Naive B cell (primary cell): ENCODE measurements at places on chromosomes 7 and 10.

DNA sequence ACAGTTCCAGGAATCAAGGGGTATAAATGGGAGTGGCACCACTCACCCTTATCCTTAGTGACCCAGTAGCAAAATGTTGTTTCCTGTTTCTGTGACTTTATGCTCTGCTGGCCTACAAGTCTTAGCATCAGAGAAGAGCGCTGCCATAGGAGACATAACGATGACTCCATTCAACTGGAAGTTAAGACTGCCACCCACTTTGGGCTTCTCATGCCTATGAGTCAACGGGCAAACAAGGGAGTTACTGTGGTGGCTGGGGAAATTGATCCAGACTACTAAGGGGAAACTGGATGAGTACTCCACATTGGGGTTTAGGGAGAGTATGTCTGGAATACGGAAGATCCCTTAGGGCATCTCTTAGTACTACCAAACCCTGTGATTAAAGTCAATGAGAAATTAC lies 40.6 kb upstream of the PIK3CG start:
- H3K4me3 ChIP-seq: no peak overlapping the region
- no peaks in the 10 kb centered on the region for H3K27me3 ChIP-seq
- DNase-seq: no peak

- no peaks in the 10 kb centered on the region for H3K4me1 ChIP-seq
- H3K27me3 ChIP-seq: peaks cover 6% of the 10 kb centered on the region
- no peak for DNase-seq
Observed at GRCh38 chr7:31370609-31371008, 30.1 kb upstream of the NEUROD6 start.

DNA sequence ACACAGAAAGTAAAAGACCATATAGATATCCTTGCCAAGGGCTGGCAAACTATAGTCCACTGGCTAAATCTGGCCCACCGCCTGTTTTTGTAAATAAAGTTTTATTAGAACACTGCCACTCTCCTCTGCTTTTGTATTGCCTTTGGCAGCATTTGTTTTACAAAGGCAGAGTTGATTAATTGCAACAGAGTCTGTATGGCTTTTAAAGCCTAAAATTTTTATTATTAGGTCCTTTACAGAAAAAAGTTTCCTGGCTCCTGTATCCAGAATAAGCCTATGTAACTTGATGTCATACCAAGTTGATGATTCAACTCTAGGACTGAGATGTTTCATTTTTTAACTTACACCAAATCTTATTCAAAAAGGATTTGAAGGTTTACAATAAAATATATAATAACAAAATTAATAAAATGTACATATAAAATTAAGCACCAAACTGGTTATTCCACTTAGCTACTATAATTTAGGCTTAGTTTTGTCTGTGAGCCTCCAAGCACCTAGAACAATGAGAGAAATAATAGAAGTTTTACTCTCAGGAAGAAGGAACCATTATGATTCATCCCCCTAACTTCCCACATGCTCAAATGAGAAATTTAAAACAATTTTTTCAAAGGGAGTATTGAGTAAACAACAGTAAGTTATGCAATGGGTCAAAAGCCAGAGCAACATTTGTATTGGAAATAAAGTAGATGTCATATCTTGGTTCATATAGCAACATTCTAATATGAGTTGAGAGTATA lies 31.9 kb downstream of the CPED1 start:
- H3K36me3 ChIP-seq: no peaks in the 10 kb centered on the region
- no peak for DNase-seq
- no peak overlapping the region for H3K27ac ChIP-seq
- no peaks in the 10 kb centered on the region for H3K4me1 ChIP-seq
- no peak overlapping the region for H3K4me3 ChIP-seq

GRCh38 chr10:29784175-29784773 lies 149.5 kb upstream of the SVIL start:
- H3K27ac ChIP-seq: no peak overlapping the region
- no peak overlapping the region for H3K4me3 ChIP-seq
- H3K4me1 ChIP-seq: no peaks in the 10 kb centered on the region
- DNase-seq: no peak
- H3K36me3 ChIP-seq: no peaks in the 10 kb centered on the region

DNA sequence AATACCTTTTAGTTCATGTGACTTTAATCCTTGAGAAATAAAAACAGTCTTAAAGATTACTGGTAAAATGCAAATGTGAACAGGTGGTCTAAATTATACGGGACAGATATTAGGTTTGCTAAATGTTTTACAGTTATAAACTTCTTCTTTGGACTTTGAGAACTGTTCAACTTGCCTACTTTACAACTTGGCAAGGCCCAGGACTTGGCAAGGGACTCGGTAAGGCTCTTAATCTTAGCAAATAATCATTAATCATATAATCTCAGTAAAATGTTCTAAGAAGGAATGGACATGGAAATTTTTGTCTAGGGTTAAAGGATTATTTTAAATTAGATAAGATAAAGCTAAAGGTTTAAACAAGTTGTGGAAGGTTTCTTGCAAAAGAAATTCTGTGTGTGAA lies 4.8 kb upstream of the UBE2D4 start:
- H3K27me3 ChIP-seq: no peaks in the 10 kb centered on the region
- H3K4me3 ChIP-seq: no peak overlapping the region
- H3K4me1 ChIP-seq: peaks cover 31% of the 10 kb centered on the region
- no peaks in the 10 kb centered on the region for H3K36me3 ChIP-seq
- DNase-seq: no peak

DNA sequence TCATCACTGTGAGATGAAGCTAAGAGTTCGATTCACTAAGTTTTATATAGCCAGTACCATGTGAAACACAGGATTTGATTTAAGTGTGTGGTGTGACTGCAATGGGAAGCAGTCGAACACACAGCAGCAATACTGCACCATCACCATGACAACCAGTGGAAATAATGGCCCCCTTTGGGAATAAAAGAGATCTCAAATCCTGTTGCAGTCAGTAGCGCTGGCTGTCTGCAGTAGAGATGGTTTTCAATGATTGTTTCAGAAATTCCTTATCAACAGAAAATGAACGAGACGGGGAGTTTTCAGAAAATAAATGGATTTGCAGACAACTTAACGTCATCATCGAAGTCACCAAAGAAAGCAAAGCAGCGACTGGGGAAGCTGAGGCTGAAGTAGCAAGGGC lies 91.0 kb downstream of the PTPRE start:
- peaks cover 22% of the 10 kb centered on the region for H3K27me3 ChIP-seq
- H3K36me3 ChIP-seq: no peaks in the 10 kb centered on the region
- no peak overlapping the region for H3K4me3 ChIP-seq
- H3K27ac ChIP-seq: no peak overlapping the region
- H3K4me1 ChIP-seq: peaks cover 8% of the 10 kb centered on the region
